ENCODE measurements at places on chromosomes 2 and 18.
A peak's percentile ranks its signal among the peaks of the same experiment; 100 is the strongest.

DNA sequence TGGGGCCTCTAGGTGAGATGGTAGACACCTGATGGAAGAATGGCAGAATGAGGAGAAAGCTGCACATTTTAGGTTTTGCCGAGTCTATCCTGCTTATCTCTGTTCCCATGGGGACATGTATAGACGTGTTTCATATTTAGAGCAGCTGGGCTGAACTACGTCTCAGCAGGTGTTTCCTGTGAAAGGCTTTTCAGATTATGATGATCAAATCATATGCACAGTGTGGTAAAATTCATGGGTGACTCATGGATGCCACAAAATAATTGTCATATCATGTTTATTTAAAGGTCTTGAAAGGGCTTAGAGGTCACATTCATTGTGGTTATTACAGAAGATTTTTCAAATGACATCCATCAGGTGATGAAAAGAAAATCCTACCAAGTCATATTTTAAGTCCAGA, 90.5 kb downstream of the ICOS start:
- DNase-seq: no peak

- no peak for DNase-seq
Observed at GRCh38 chr2:66845307-66845706, 410.4 kb downstream of the MEIS1 start.

GRCh38 chr2:195500879-195501278, 156.1 kb upstream of the SLC39A10 start:
- DNase-seq: no peak

DNA sequence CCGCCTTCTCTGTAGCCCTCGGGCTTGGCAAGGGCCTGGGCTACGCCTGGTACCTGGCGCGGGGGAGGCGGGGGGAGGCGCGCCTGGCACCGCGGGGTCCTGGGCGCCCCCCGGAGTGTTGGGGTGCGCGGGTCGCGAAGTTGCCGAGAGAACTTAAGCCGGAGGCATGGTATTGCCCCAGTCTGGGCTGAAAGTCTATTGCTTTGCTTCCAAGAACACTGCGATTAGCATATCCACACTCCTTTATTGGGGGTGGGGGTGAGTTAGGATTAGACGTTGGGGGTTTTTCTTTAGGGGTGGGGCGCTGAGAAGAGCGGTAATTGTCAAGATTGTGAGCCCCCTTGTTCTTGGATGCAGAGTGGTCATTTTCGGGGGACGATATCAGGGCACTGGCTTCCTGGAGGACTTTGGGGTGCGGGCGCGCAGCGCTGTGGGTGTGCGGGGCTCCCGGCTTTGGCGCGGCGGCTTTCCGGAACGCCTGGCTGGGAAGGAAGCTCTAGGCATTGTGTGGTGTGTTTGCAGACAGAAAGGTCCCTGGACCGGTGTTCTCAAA, 798 bp downstream of the TANC1 start:
- no peak for DNase-seq

DNA sequence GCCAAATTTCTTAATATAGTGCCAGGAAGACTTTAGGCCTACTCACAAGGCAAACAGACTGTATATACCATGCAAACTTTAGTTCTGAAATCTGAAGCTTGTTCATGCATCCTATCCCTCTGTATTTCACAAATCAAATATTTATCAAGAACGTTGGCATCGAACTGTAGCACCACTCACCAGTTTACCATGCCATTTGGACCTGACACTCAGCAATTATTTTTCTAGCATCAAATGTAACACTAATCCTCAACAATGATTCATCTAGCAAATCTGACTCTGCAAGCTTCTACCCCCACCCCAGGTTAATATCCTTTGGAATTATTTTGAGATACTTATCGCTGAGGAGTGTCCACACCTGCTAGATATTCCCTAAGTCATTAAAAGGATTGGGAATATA, 1506.6 kb downstream of the LRP1B start:
- no peak for DNase-seq

DNA sequence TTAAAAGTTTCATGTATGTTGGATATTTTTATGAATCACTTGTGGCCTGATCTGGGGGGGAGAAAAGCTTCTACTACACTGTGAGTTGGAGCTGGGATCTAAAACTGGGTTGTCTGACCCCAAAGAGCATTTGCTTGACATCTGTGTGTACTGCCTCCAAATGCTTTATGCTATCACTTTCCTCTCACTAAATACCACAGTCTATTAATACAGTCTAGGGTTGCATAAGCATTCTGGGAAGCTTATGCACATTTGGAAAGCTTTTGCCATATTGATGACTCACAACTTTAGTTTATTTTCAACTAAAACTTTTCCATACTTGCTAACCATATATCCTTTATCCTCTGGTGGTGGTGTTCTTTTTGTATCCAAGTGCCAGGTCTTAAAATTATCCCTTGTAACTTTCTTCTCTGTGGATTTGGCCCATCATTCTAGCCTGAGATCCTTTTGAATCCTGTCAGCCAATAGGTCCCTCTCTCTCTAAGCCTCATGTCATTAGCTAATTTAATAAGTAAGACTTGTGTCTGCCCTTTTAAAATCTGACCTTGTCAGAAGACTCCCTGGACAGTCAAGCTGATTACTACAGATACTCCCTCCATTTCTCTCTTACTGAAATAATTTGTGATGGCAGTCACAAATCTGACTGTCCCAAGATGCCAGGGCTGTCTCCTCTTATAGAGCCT, 72.7 kb downstream of the NXPH2 start:
- DNase-seq: no peak

DNA sequence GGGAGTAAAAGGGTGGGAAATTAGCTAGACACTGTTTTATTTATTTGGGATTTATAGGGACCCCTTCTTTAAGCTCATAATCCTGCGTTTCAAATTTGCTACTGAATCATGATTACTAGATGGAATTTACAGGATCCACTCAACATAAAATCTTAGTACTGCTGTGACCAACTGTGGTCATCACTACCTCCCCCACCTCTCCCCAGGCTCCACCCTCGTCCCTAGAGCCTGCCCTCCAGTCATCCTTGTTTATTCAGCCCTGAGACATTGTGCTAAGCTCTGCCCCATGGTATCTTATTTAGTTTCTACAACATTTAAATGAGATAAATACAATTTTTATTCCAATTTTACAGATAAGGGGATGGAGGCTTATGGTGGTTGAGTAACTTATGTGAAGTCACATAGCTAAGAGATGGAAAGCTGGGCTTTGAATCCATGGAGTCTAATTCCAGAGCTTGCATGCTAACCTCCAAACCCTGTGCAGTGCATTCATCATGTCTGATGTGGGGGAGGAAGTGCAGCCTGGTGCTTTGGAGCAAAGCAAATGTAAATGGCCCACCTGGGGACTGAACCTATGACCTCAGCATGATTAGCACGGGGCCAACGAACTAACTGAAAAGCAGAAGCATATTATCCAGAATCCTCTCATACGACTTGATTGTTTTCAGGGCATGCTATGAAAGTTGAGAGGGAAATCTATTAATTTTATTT, 502.4 kb downstream of the TMEM182 start:
- DNase-seq: no peak

DNA sequence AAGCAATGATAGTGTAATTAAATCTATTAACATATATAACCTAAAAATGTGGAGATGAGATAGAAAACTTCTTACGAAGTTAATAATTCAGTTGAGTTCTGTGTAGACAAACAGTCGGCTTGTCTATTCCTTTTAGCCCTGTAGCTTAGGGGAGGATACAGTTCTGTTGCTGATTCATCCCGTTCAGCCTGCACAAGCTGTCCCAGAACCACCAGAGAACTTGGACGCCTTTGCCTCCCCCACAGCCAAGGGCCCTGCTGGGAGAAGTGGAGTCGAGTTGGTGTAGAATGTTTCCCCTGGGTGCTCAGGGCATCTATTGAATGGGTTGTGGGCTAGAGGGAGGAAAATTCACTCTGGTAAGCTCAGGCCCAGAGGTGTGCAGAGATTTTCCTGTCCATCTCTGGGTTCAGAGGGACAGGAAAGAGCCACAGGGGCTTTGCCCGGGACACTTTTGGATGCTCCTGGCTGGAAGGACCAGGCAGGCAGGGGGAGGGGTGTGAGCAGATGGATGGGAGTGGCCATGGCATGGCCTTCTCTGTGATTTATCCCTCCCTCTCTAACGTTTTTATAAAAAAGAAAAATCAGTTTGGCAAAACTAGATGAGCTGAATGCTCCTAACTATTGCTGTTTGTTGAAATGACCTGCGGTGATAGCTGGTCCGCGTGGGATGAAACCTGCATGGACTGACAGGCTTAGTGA, 42.8 kb upstream of the GALR1 start:
- DNase-seq: no peak

GRCh38 chr2:150135223-150135883, 352.1 kb downstream of the RND3 start:
- no peak for DNase-seq

- no peak for DNase-seq
Observed at GRCh38 chr2:102672107-102672776, 52.9 kb downstream of the SLC9A2 start.

GRCh38 chr2:72915907-72916742, 1.2 kb upstream of the EMX1 start:
- DNase-seq: peak; percentile 70

DNA sequence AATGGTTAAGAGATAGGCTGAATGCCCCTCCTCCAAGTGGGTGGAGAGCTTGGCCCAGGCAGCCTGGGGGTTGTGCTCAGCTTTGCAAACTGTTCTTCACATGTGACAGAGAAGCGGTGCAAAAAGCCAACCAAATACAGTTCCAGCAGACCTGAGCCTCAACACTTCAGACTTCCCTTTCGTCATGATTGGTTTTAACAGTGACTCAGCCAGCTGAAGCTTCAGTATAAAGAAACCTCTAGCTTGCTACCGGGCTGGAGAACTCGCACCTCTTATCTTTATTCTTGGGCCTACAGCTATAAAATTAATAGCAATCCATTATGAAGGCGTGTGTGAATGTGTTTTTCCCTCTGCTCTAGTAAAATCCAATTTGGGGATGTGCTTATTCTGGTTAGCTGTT, 20.0 kb downstream of the SETBP1 start:
- no peak for DNase-seq

- no peak for DNase-seq
Observed at GRCh38 chr18:63956755-63957154, 7.7 kb downstream of the HMSD start.

DNA sequence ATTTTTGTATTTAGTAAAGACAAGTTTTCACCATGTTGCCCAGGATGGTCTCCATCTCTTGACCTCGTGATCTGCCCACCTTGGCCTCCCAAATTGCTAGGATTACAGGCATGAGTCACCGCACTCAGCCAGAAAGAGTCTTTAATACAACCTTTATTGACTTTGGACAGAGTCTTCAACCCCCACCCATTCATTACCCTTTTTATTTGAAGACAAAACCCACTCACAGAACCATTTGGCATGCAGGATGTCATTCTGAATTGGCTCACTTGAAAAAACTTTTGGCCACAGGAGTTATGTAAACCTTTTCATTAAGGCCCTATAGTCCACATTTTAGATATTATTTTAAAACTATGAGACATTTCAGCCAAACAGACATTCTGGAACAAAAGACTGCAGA, 217.9 kb upstream of the RND3 start:
- no peak for DNase-seq

GRCh38 chr2:149021271-149021719, 17.2 kb upstream of the LYPD6B start:
- no peak for DNase-seq

DNA sequence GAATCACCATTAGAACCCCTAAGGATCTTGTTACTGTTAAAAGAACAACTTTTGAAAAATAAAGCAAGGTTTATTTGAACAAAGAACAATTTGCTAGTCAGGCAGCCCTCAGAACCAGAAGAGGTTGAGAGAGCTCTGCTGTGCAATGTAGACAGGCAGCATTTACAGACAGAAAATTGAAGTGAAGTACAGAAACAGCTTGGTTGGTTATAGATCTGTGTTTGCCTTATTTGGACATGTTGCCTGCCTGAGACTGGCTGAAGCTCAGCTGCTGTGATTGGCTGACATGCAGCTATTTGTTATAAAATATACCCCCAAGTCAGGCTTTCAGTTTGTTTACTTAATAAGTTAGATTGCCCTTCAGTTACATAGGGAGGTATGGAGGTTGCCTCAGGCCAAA, 12.5 kb downstream of the MSTN start:
- no peak for DNase-seq

- DNase-seq: no peak
Observed at GRCh38 chr2:108575132-108575966, 41.1 kb downstream of the LIMS1 start.

DNA sequence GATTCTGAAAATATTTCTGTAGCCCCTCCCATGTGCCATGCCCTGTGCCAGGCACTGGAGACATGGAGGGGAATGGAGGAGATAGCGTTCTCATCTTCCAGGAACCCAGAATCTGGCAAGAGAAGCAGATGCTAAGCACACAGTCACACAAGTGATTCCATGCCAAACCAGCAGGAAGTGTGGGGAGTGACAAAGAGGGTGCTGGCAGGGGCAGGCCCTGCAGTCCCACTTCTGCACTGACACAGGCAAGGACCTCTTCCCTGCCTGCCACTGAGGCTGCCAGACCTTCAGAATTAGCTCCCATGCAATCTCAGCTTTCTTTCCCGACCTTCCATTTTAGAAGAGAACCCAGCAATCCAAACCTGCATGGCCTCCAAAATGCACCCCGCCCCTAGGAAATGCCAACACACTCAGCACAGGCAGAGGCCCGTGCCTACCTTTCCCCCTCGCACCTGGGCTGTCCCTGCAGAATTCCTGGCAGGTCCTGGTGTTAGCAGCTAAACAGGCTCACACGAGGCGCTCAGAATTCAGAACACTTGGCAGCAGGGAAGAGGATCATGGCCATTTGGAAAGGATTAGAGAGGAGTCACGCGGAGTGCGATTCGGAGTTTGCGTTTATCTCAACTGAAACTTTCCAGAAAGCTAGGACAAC, 155.3 kb downstream of the MSH2 start:
- no peak for DNase-seq

GRCh38 chr2:229141424-229142025, 129.6 kb downstream of the PID1 start:
- no peak for DNase-seq

- peak; percentile 15 for DNase-seq
Observed at GRCh38 chr18:939166-939565, 34.5 kb downstream of the ADCYAP1 start.

- DNase-seq: no peak
Observed at GRCh38 chr2:191434072-191434471, 188.9 kb downstream of the MYO1B start.

DNA sequence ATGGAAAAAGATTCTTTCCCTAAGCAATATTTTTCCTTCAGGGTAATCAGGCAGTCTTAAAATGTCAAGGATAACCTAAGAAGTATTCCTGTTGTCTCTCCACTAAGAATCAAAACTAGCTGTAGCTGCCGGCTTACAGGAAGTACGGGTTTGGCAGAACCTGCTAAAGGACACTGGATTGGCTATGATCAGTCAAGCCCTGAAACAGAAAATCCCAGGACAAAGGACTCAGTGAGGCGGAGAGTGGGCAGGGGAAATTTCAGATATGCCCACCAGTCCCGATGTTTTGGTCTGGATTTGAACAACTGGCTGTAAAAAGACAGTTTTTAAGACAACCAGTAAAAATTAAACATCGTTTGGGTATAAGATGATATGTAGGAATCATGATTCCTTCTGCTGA, 155.7 kb downstream of the HDAC4 start:
- no peak for DNase-seq

GRCh38 chr2:8317418-8317817, 364.4 kb upstream of the ID2 start:
- no peak for DNase-seq

- DNase-seq: no peak
Observed at GRCh38 chr2:17149945-17150344, 368.3 kb downstream of the RAD51AP2 start.

GRCh38 chr2:186918495-186918894, 69.5 kb upstream of the ZSWIM2 start:
- DNase-seq: no peak
